Stimulated activated CD4-positive, alpha-beta T cell treated with anti-CD3 and anti-CD28 coated beads, Interleukin-1b, Interleukin-23, amount 100 ng/mL, for 1 hour (primary cell): ENCODE measurements at places on chromosomes 13 and 19.

GRCh38 chr13:69243366-69243765 is 864.3 kb upstream of the ATXN8OS start:
- DNase-seq: no peak

DNA sequence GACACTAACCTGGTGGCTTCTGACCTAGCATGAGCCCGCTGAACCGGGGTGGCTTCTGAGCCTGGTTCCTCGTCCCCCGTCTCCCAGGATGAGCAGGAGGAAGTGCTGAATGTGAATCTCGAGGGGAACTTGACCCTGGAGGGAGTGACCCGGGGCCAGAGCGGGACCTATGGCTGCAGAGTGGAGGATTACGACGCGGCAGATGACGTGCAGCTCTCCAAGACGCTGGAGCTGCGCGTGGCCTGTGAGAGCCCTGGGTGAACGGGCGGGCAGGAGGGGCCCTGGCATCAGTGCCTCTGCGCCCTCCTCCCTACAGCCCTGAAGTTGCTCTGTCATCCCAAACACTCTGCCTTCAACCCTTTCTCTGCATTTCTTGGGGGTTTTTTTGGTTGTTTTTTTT is 5.6 kb downstream of the BCAM start:
- DNase-seq: no peak

DNA sequence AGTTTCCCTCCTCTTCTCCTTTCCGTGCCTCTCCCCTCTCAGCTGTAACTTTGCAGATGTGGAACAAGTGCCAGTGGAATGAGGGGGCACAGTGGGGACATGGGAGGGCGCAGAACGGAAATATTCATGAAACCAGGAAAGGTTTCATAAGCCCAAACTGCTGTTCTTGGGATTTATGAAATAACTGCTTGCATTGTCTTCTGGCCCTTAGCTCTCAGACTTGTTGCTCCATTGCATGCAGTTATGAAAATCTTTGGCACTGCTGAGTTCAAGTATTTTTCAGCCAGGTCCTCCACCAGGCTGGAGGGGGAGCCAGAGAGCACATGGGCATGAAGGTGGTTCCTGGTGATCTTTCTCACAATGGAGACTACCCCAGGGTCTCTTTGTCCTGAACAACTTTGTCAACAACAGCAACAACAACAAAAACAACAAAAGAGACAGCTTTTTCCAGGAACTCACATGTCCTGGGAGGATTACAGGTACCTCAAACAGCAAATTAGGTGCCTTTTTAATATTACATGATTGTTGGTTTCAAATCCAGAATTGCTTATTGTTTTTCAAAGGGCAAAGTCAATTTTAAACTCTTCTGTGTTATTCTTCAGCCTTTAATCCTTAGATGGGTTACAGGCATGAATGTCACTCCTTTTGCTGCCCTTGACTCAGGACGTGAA is 1.5 kb downstream of the RGCC start:
- DNase-seq: peak; percentile 31

- DNase-seq: no peak
Measured at GRCh38 chr13:111342721-111343120, 22.3 kb downstream of the TEX29 start.

DNA sequence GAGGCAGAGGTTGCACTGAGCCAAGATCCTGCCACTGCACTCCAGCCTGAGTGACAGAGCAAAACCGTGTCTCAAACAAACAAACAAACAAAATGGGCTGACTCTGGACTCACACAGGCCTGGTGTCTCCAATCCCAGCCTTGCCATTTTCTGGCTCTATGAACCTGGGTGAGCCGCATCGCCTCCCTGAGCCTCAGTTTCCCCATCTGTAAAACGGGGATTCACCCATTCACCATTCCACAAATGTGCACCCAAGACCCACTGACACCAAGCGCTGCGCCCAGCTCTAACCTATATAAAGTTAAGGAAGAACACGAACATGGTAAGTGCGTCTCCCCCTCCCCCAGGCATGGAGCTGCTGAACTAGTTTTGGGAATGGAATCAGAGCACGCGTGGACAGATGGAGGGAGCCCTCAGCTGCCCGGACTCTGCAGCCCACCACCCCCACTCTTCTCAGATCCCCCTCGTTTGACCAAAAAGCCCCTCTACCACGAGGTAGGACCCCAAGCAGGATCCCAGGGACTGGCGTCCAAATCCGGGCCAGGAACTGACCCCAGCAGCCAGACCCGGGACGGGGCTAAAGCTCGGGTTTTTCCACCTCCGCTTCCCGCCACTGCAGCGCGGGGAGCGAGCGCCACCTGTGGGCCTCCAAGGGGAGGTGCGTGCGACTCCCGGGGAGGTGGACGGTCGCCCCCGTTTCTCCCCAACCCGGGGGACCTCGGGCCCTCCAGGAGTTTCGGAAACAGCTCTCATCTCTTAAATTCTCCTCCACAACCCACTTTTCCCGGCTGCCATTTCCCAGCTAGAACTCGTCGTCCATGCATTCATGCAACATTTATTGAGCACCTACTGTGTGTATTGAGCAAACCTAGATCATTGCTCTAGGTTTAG is 33.0 kb upstream of the ADGRE5 start:
- DNase-seq: no peak

- DNase-seq: no peak
Measured at GRCh38 chr19:53538378-53539109, 599 bp downstream of the ZNF331 start.

- no peak for DNase-seq
Measured at GRCh38 chr19:52536448-52536800, 9.0 kb downstream of the ZNF808 start.

DNA sequence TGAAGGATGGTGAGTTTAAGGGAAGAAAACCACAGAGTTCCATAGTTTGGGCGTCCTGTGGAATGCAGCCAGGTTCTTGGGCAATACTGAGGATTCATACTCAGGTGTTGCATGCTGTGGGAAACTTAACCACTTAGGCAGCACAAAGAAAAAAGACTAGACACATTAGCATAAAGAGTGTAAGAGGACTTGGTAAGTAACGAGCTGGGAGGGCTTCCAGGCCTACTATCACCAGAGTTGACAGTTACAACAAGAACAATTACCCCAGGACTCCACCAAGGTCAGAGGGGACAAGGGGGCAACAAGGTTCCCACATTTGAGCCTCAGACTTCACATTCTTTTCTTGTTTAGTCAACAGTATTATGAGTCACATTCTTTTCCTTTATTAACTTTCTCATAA is 33.2 kb downstream of the KCTD12 start:
- no peak for DNase-seq

DNA sequence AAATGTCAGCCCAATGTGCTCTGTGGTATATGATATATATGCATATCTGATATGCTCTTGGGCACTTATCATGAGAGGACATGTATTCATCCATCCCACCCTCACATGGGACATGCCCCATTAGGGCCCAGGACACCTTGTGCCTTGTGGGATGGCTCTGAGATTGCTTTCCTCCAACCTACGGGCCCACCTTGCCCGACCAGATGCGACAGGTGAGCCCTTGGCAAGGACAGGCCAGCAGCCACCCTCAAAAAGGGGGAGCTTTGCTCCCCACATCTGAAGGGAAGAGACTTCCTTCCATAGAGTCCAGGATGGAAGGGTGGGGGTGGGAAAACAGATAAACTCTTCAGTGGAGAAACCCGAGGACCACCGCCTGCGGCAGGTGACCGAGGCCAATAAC is 58.6 kb downstream of the SLC7A1 start:
- no peak for DNase-seq

DNA sequence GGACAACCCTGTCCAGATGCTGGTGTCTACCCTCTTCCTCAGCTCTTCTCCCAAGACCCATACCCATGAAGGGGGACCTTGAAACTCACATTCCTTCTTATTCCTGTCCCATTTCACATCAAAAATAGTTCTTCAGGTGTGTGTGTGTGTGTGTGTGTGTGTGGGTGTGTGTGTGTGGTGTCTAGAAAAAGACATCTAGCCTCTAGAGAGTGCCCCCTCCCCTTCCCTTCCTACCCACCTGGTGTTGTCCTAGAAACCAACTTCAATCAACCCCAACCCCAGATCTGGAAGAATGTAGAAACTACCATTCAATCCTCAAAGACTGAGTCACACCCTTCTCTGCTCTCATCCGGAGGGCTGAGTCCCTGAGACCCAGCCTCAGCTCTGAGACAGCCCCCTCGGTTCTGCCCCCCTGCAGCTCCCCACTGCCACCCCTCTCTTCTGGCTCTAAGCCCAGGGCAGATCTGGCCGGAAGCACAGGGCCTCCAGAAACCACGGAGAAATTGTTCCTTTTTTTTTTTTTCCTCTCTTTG is 3.5 kb downstream of the KCNN4 start:
- DNase-seq: no peak

DNA sequence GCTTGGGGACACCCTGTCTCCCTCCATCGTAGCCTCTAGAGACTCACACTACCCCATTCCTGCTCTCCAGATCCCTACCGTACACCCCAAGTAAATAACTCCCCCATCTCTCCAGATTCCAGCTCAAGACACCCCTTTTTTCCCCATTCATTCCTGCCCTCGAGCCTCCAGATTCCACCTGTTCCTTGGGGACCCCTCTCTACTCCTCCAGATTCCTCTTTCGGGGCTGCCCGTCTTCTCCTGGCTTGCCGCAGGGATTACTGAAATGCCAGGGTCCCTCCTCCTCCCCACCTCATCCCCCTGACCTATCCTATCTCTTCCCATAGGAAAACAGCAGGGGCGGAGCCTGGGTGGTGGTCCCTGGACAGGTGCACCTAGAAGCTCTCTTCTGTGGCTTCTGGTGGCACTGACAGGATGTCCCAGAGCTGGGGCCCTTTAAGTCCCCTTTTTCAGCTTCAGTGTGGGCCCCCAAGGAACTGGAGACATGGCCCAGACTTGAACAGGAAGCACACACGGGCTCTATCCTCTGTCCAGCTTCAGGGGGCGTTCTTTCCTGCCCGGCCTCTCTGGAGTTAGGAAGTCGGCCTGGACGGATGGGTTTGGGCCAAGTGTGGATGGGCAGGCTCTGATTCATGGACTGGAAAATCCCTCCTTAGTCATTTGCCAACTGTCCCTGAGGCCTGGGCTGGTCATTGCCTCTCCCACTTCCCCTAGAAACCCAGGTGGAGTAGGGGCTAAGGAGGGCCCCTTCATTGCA is 1.2 kb downstream of the ZSWIM4 start:
- no peak for DNase-seq

DNA sequence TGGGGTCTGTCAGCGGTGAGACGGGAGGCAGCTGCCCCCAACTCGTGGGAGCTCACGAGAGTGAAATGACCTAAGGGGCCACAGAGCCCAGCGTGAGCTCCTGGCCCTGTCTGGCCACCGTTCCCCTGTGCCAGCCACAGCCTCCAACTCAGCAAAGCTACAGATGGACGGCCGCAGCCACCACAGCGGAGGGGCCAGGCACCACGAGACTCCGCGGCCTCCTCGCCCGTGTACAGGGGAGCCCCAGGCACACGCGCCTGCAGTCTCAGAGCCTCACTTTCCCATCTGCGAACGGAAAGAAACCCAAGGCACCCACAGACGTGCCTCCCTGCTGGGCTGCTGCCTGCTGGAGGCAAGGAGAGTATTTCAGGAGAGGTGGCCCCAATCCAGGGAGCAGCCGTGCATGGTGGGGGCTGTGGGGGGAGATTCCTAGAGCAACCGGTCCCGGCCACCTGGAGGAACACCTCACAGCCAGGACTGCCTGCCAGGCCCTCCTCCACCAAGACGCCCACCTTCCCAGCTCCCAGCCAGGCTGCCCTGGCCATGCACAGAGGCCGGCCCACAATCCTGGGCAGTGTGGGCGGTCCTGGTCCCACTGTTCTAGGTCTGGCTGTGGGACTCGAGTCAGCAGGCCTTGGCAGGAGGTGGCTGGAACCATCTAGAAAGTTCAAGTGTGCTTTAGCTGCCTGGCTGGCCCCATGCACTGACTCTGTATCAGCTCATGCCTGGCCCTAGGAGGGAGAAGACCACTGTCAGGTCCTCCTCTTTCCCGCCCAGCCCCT is 1.9 kb downstream of the MKNK2 start:
- DNase-seq: no peak

DNA sequence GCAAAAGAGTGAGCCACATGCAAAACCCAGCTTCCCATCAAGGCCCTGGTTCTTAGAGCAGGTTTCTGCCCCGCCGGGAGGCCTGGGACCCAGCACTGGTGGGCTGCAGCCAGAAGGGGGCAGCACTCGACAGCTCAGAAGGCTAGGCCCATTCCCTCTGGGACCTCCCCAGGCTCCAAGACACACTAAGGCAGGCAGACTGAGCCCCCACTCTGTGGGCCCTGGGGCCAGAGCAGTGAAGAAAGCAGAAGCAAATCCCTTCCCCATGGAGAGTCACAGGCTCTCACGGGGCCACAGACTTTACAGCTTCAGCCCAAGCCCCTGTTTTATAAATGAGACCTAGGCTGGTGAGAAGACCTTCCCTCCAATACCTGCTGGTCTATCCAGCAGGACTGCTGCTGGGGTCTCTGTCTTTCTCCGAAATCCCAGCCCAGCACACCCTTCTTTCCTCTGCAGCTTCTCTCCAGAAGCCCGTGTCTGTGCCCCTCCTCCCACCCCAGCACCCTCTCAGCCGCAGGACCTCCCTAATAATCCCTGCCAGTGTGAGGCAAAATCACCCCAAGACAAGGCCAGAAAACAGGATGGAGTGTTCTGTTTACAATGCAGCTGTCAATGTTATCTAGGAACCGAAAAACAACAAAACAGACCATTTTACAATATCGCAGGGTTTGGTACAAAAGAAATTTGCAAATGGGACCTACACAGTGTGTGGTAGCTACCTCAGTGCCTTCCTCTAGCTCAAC is 109.3 kb downstream of the ABCC4 start:
- no peak for DNase-seq

DNA sequence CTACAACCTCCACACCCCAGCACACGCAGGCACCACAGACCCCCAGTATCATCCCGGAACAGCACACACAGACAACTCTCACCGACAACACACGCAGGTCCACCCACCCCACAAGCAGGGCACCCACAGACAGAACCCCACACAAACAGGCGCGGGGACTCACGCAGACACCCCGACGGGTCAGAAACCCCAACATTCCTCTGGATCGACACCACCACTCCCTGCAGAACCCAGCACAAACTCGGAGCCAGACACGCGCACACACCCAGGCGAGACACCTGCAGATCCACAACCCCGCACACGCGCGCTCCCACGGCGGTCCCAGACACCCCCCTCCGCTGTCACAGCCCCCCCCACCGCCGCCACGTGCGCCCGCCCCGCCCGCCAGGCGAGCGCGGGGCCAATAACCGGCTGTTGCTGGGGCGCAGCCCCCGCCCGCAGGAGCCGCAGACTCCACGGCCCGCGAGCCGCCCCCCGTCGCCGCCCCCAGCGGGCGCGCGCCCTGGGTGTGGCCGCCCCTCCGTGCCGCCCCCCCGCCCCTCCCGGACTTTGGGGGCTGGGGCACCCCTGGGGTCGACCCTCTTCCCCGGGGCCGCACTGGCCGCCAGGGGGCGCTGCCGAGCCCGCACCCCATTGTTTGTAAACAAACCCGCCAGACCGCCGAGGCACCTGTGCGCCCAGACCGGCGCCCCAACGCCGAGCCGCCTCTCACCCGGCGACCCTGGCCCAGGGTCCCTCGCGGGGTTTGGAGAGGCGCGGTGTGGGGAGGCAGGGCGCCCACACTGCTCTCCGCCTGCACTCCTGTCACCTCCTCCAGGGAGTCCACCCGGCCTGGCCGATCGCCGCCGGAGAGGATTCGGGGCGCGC is 712 bp downstream of the BBC3 start:
- DNase-seq: peak; percentile 64
